Fibroblast of mammary gland (primary cell): ENCODE measurements at places on chromosomes 4 and X.
A peak's percentile ranks its signal among the peaks of the same experiment; 100 is the strongest.

- DNase-seq = peak; percentile 11
Observed at GRCh38 chrX:19805046-19805690, 82.2 kb downstream of the SH3KBP1 start.

DNA sequence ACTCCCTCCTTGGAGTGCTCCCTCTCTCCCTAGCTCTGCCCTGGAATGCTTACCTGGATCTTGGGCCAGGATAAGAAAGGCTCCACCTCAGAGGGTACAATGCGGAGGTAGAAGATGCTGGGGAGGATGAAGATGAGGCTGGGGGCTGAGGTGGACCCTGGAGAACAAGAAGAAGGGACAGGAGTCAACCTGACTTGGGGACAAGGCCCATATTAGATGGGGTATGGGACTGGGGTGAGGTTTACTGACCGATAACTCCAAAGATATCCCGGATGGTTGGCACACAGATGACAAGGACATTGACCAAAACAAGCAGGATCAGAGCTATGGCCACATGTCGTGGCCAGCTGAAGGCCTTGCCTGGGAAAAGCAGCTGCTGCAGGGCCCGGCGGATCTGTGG is 10.6 kb downstream of the SLC38A5 start:
- DNase-seq = no peak

- peak; percentile 63 for DNase-seq
Observed at GRCh38 chr4:30208731-30209435, 511.3 kb upstream of the PCDH7 start.

DNA sequence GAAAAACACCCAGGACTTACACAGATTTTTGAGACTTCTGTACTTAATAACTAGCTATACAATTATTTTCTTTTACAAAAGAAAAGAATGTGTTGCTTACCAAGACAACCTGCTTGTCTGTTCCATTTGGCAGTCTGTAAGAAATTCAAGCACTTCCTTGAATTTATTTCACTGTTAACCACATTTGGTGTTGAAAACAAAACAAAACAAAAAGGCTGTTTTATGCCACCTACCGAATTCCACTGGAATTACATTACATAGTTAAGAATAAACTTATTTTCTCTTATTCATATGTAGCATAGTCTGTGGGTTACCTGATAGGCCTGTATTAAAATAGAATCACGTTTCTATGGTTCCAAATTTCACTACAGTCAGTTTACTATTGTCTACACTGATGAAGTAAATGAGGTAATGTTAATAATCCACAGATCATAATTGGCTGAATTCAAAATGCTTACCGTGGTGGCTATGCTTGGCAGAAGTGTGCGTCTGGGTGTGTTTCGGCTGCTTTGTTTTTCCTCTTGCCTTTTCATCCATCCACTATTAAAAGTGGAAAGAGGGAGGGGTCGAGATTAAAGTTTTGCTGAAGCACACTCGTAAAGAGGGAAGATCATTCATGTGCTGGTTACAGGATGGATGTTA is at the start of gene TLR1:
TSS of gene TLR1 (minus strand) at position 138 of the 642 bp plus-strand sequence. CDS start 5,960 bp downstream, outside the sequence.
- DNase-seq = peak; percentile 70

DNA sequence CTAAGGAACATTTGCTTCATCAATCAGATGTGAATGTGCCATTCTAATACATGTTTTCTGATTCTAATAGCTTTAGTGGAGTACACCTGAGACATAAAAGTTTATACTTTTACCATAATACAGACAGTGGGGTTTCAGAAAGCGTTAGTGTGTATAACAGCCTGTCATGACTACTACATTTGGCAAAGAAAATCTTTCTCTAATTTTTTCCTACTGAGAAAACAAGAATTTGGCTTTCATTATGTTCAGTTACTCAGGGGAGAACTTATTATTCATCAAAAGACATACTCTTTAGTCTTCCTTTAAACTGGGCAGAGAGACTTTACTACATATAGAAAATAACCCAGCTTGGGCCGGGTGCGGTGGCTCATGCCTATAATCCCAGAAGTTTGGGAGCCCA is 104.9 kb downstream of the PCDH18 start:
- DNase-seq = peak; percentile 35

DNA sequence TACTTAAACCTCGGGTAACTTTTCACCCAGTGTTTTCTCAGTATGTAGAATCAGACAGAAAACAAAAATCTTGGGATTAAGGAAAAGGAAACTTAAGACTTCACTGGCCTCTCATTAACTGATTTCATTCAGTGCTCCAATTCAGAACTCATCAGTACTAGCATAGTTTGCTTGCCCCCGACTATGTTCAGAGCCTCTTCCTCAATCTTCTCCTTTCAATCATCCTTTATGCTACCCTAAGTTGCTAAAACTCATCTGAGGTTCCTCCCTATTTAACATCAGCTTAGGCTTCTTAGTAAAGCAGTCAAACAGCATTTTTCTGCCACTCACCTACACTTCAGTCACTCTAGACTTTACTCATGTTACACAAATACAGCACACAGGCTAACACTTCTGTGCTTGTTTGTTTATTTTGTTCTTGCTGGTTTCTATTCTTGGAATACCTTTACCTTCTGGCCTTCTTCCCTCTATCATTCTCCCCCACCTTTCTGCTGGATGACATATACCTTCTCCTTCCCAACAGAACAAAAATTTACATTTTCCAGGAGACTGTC is 163.0 kb upstream of the TLL1 start:
- no peak for DNase-seq

- no peak for DNase-seq
Observed at GRCh38 chr4:11611868-11612267, 183.2 kb upstream of the HS3ST1 start.

- no peak for DNase-seq
Observed at GRCh38 chrX:129559783-129560182, 19.7 kb downstream of the OCRL start.

DNA sequence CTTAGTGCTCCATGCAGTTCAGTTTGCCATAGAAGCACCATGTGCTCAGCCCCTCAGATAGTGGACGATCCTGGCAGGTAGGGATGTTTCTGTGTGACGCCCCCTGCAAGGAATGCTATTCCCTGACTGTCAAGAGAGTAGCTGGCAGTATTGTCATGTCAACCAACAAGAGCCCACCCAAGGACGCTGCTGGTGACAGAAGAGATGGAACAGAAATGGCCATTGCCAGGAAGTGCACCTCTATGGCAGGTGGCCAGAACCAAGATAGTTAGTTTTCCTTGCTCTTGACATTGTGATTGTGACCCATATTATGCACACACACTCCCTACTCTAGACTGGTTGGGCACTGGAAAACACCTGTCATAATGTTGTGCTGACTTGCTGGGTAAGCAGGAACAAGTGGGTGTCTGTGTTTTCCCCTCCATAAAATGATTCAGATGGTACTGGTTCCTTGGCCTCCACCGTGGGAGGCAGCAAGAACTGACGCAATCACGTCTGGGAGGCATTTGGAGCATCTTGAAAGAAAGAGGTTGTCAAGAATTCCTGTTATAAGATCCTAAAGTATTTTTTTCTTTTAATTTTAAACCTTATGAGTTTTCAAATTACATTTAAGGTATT is 507.9 kb downstream of the MID1IP1 start:
- peak; percentile 24 for DNase-seq

- DNase-seq = no peak
Observed at GRCh38 chrX:475926-476723, 89.4 kb upstream of the PPP2R3B start.

- no peak for DNase-seq
Observed at GRCh38 chr4:1971456-1972200, 37.1 kb downstream of the NELFA start.

DNA sequence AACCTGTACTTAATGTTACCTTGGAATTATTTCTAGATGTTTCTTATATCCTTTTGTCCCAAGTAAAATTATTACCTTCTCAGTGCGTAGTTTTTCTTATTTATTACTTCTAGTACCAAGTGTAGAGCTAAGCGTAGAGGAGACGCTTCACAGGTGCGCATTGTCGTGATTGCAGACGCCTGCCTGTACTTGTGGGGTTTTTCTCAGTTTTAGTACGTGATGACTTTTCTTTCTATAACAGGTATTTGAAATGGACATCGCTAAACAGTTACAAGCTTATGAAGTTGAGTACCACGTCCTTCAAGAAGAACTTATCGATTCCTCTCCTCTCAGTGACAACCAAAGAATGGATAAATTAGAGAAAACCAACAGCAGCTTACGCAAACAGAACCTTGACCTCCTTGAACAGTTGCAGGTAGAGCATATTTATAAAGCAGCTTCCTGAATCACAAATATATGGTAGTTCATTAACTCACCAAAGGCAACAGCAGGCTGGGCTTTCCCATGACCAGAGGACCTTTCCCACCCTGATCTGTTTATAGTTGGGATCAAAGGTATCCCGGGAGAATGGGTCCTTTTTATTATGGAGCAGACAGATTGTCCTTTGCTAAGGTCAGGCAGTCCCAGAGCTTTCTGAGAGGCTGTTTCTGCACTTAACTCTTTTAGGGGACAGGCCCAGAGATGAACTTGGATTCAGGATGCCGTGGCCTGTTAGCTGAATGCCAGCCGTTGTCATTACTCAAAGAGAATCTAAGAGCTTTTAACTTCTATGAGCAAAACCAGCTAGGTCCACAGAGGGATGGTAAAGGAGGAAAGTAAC is 172.9 kb downstream of the PTTG2 start:
- DNase-seq = no peak

DNA sequence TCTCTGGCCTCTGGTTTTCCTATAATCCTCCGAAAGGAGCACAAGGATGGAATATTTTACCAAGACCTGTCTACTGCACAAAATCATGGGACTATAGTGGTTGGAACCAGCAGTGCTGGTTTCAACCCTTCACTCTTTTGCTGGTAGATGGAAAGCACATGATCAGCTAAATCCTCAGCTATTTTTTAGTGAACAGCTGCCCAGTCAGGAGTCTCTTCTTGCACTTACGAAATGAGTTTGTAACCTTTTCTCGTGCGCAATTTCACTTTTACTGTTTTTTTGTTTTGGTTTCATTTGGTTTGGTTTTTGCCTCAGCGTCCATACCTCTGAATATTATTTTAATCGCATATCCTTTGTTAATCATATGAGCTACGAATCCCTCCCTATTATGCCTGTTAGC is 418.5 kb upstream of the CPEB2 start:
- no peak for DNase-seq

DNA sequence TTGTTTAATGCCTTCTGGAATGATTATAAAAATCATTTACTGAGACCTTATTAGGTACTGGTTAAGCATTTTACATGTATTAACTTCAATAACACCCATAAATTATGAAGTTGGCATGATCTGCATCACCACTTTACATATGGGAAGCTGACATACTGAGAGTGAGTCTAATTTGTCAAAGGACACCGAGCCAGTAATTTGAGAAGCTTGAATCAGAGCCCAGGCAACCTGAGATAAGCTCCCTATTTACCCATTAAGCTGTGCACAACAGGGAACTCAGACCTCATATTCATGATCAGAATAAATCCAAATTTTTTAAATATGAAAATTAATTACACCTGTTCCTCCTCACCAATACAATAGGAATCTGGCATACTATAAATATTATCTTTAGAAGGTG is 247.9 kb upstream of the EPHA5 start:
- no peak for DNase-seq

- DNase-seq = no peak
Observed at GRCh38 chr4:33334416-33334815, 2614.2 kb downstream of the PCDH7 start.

- DNase-seq = peak; percentile 95
Observed at GRCh38 chrX:138925330-138925729, 213.8 kb upstream of the FGF13 start.

DNA sequence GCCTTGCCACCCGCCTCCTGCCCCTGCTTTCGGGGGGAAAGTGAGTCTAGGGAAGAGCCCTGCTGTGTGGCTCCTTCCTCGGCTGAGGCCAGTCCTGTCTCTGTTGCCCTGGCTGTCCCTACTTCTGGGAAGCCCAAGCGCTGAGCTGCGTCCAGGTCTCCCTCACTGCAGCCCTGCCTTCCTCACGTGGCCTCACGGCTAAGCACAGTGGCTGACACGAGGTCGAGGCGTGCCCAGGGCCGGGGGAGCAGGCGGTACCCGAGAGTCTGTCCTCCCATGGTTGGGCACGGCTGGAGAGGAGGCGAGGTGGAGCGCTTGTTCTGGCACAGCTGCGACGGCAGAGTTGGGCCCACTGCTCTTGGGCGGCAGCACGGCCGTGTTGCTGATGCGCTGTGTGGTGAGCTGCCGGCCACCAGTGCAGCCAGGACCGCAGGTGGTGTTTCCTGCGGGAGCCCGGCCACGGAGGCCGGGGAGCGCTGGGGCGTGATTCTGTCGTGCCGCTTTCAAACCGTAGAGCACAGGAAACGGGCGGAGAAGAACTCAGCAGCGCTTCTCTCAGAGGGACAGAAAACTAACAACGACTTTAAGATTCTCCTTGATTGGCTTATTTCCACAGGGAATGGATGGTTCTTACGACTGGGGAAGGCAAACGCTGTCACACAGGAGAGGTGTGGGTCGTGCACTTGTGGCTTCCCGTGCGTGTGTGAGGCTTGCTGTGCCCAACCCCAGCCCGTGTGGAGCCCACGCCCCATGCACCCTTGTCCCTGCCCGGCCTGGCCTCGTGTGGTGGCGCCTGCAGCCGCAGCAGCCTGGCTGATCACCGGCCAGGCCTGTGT is 21.3 kb downstream of the MAEA start:
- no peak for DNase-seq

- DNase-seq = no peak
Observed at GRCh38 chr4:111883557-111883999, 261.7 kb upstream of the FAM241A start.

GRCh38 chr4:23706972-23707651 is 182.7 kb downstream of the PPARGC1A start:
- no peak for DNase-seq

DNA sequence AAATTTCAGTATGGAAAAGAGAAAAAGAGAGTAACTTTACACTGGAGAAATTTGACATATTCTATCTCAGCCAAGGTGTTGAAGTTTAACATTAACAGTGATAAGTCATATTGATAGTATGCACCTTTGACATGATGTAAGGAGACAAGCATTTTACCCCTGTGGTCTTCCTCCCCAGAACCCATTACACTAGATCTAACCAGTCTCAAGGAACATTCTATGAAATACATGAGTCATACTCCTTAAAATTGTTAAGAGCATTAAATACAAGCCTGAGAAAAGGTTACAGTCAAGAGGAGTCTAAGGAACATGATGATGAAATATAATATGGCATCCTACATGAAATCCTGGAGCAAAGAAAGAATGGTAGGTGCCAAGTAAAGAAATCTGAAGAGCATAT is 1151.3 kb upstream of the IGFBP7 start:
- no peak for DNase-seq

GRCh38 chr4:110970642-110971041 is 347.8 kb upstream of the PITX2 start:
- DNase-seq = peak; percentile 74

DNA sequence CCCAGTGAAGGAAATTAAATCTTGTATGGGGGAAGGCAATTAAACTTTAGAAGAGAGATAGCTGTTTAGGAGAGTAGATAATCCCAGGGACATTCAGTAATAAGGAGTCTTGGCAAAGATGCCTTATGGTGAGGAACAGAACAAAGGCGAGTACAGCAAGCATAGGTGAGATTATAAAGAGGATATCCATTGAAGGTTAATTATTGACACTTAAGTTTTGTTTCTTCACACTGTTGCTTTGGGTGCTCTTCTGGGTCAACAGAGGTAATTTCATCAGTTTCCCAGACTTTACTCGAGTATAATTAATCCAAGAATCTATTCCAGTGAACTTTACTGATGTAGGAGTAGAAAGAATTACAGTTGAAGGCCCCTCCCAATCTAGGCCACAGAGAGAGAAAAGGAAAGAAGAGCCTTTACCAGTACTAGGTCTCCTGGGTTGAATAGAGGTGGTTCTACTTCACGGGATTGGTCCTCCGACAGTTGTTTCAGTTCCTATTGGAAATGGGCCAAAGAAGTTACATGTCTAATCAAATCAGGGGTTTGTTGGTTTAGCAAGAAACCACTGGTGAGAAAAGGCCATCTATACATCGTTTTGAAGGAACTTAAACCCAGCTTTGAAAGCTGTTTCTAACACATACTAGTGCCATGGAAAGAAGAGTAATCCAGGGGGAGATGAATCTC is 27.2 kb downstream of the EPGN start:
- DNase-seq = no peak
